ENCODE measurements at places on chromosomes 4 and X.

- no peak for DNase-seq
Measured at GRCh38 chrX:97672608-97673007, 788.9 kb downstream of the RPA4 start.

DNA sequence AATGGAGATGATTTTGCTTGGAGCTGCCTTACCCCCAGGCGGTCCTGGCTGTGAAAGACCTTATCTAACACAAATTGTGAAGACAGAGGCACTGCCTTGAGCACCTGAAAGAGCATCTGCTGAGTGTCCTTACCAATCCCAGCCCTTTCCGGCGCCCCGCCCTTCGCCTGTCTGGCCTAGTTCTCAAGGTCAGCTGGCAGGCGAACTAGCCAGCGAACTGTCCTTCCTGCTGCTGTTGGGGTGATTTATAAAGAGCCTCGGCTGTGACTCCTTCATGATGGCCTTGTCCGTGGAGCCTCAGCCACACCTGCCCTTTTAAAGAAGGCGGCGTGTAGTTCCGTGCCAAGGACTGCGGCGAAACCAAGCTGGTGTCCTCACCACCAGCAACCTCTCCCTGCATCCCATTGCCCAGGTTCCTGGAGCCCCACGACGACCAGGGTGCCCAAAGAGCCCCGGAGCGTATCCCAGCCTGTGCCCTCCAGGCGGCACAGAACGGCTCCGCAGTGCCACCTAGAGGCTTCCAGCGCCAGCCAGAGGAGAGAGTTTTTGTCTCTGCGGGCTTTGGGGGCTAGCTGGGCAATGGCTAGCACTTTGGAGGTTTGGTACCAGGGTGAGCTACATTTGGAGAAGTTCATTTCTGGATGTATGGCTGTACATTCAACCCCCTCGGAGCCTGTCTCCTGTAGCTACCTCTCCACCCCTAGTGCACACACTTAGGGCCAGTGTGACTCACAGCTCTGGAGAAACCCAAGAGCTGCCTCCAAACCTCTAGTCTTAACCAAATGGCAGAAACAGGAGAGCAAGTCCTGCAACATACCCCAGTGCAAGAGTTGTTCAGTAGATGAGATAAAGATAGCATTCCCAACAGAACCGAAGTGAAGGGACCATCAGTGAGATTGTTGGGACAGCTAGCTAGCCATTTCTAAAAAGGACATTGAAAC is 36.8 kb upstream of the VMA21 start:
- peak; percentile 27 for DNase-seq

DNA sequence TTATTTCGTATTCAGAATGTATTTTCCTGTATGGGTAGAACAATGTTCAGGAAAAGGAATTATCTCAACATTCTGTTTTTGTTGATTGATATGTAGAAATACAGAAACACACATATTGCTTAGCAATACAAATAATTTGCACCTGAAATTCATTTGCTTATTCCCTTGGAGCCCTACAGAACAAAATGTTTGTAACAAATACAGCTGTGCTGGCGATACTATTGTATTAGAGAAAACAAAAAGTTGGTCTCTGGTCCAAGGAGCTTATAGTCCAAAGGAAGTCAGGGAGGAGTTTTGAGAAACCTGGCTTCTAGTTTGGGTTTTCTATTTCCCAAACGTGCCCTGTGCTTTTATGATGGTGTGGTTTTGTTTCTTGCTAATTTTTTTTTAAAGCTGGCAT is 37.8 kb upstream of the CAPN6 start:
- no peak for DNase-seq

DNA sequence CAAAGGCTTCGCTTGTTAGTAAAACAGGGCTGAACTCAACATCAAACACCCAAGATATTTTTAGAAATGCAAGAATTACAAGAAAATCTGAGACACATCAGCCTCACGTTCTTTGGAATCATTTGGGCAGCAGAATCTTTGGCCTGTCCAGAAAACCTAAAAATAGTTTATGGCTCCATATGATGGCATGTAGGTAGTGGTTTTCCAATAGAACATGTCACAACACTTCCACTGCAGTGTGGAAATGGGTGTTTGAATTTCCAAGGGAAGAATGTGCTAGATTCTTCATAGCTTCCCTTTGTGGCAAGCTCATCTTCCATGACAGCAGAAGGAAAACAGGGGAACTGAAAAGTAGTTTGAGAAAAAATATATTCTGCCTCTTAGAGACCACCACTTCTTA is 118.8 kb downstream of the ARHGAP6 start:
- DNase-seq: no peak

- DNase-seq: no peak
Measured at GRCh38 chrX:39674490-39675161, 423.1 kb downstream of the BCOR start.

GRCh38 chr4:40984051-40984450 is 230.3 kb downstream of the APBB2 start:
- DNase-seq: peak; percentile 37

- DNase-seq: no peak
Measured at GRCh38 chr4:86530183-86530582, 63.9 kb upstream of the PTPN13 start.

Data from femur (tissue), 1 donor.